ENCODE measurements at places on chromosomes 11 and 22. TPM values are rescaled to one million over a fixed set of nuclear protein-coding genes. Genes with fewer than 3 reads are reported as not detected.

DNA sequence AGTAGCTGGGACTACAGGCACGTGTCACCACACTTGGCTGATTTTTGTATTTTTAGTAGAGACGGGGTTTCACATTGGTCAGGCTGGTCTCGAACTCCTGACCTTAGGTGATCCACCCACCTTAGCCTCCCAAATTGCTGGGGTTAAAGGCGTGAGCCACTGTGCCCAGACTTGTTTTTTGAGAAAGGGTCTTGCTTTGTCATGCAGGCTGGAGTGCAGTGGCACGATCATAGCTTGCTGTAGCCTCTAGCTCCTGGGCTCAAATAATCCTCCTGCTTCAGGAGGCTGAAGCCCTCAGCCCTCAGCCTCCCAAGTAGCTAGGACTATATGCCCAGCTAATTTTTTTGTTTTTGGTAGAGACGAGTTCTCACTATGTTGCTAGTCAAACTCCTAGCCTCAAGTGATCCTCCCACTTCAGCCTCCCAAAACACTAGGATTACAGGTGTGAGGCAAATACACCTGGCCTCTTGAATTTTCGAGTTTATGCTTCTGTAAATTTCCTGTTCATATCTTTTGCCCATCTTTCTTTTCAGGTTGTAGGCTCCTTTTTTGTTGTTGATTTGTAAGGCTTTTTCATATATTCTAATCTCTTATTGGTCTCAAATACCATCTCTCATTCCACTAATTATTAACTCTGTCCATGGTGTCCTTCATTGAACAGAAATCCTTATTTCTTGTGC lies 3.4 kb upstream of the RBM4B start:
- H3K4me3 ChIP-seq, result no peak overlapping the region
- no peak for DNase-seq
- peaks cover 9% of the 10 kb centered on the region for H3K4me1 ChIP-seq
- H3K36me3 ChIP-seq, result no peaks in the 10 kb centered on the region

Gene SMTNL1
- not detected for total RNA-seq

Gene MRGPRX4
- not detected for total RNA-seq

Gene OR2AT4
- total RNA-seq, result not detected

- H3K4me1 ChIP-seq, result peaks cover 20% of the 10 kb centered on the region
- H3K27me3 ChIP-seq, result no peaks in the 10 kb centered on the region
- H3K27ac ChIP-seq, result no peak overlapping the region
- no peak overlapping the region for H3K4me3 ChIP-seq
Observed at GRCh38 chr11:114438303-114438702, 964 bp upstream of the REXO2 start.

DNA sequence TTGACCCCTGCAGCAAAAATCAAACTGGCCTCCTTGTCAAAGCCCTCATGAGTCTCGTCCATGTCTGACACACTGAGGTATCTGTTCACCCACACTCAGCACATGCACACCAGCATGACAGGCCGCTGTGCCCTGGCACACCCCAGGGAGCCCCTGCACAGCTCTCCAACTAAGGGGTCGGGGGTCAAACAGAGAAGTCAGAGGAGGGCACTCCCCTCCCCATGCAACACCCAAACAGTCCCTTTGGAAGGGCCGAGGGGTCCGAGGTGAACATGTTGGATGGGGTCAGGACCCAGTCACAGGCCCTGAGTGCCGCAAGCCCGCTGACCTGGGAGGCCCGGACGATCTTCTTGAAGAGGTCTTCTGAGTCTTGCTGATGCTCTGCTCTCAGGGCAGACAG lies 14.6 kb downstream of the SUN2 start:
- peak overlapping the region; percentile 47 for H3K27ac ChIP-seq
- H3K36me3 ChIP-seq, result peaks cover 81% of the 10 kb centered on the region
- no peak for DNase-seq
- H3K27me3 ChIP-seq, result no peaks in the 10 kb centered on the region
- peaks cover 32% of the 10 kb centered on the region for H3K4me1 ChIP-seq

GRCh38 chr11:47272706-47273105 lies 2.8 kb downstream of the MADD start:
- DNase-seq, result no peak
- H3K4me1 ChIP-seq, result peaks cover 27% of the 10 kb centered on the region
- no peak overlapping the region for H3K27ac ChIP-seq

DNA sequence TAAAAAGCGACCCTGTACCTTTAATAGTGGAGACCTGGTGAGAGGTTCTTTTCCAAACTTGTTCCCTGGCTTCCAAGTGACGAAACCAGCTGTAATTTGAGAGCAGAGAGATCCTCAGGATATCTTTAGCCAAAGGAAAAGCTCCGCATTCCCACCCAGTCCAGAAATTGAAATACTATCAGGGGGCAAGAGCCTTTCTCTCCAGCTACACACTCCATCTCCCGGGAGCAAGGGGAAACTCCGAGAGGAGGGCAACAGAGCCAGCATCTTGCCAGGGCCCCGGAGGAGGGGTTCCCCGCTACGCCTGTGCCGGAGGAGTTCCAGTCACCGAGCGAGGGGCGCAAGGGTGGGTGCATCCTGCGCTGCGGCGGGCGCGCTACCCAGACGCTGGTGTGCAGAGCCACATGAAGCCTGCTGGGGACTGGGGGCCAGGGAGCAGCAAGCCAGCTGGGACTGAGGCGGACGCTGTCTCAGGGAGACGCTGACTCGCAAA lies at the start of gene FIBIN:
FIBIN (plus strand) TSS at position 148 of the 493 bp plus-strand sequence. CDS start 415 bp downstream, outside the sequence.
- H3K4me1 ChIP-seq, result no peaks in the 10 kb centered on the region
- H3K4me3 ChIP-seq, result no peak within 1 kb of the TSS
- no peaks in the 10 kb centered on the region for H3K27me3 ChIP-seq

GRCh38 chr11:26234451-26234850 lies 97.5 kb upstream of the ANO3 start:
- H3K4me1 ChIP-seq, result no peaks in the 10 kb centered on the region
- no peak overlapping the region for H3K4me3 ChIP-seq
- no peaks in the 10 kb centered on the region for H3K27me3 ChIP-seq

- H3K27ac ChIP-seq, result no peak overlapping the region
- no peaks in the 10 kb centered on the region for H3K27me3 ChIP-seq
- H3K36me3 ChIP-seq, result no peaks in the 10 kb centered on the region
- H3K4me1 ChIP-seq, result no peaks in the 10 kb centered on the region
Observed at GRCh38 chr22:48939441-48940265, 888.0 kb downstream of the BRD1 start.

- peak; percentile 47 for DNase-seq
- H3K27me3 ChIP-seq, result no peaks in the 10 kb centered on the region
- peaks cover 17% of the 10 kb centered on the region for H3K4me1 ChIP-seq
- H3K36me3 ChIP-seq, result peaks cover 6% of the 10 kb centered on the region
- H3K4me3 ChIP-seq, result peak overlapping the region; percentile 2
- peak overlapping the region; percentile 67 for H3K27ac ChIP-seq
Observed at GRCh38 chr22:37896181-37896592, 9.9 kb upstream of the MICALL1 start.

Gene DCHS1
- 0.48 TPM for total RNA-seq

- no peaks in the 10 kb centered on the region for H3K36me3 ChIP-seq
- DNase-seq, result no peak
- no peak overlapping the region for H3K4me3 ChIP-seq
Observed at GRCh38 chr11:79273781-79274180, 167.0 kb downstream of the TENM4 start.

DNA sequence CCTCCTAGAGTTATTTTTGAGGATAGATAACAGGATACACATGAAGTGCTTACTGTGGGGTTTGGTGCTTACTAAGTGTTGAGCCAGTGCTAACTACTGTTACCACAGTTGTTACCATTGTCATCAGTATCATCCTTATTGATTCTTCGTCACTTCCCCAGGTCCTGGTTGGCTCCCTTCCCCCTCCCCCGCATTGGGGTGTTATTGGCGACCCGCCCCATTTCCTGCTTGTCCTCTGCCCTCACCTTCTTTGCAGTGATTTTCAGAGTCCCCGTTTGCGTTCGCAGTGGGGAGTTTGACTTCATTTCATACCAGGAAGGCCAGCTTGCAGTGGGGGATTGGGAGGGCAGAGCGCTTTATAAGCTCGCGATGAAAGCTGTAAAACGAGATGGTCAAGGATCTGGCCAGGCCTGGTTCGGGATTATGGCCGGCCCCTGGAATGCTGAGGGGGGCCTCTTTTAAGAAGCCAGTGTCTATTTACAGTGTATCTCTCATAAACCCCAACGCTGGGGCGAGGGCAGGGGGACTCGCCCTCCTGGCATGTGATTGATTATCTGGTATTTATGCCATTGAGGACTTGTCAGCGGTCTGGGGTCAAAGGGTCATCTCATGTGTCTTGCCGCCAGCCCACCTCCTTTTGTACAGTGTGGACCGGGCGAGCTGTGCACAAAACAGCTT lies 84.6 kb upstream of the NNMT start:
- H3K4me3 ChIP-seq, result no peak overlapping the region
- peaks cover 14% of the 10 kb centered on the region for H3K4me1 ChIP-seq
- no peaks in the 10 kb centered on the region for H3K27me3 ChIP-seq
- no peaks in the 10 kb centered on the region for H3K36me3 ChIP-seq
- DNase-seq, result no peak
- H3K27ac ChIP-seq, result no peak overlapping the region

DNA sequence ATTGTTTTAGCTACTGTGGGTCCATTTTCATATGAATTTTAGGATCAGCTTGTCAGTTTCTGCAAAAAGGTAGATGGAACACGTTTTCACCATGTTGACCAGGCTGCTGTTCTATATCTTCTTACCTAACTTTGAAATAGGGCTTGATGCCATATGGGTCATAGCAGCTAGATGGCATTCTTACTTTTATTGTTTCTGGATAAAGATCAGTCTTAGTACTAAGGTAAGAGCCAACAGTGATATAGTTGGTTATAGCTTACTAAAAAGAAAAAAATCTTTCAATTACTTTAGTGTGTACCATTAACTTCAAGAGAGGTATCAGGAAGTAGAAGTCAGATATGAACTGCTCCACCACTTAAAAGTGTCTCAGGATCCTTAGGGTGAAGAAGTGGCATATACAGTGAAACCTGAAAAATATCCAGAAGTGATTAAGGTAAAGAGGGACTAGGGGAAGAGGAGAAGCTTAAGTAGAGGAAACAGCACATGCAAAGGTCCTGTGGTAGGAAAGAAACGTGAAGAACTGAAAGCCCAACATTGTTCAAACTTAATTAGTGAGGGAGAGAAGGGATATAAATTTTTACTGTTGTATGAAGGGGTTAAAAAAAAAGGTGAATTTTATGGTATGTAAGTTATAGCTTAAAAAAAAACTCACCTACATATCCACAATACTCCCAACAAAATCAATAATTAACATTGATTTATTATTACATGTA lies 59.9 kb upstream of the B3GNT6 start:
- H3K4me3 ChIP-seq, result no peak overlapping the region
- no peaks in the 10 kb centered on the region for H3K27me3 ChIP-seq

Gene C11orf86
- not detected for total RNA-seq

- no peak overlapping the region for H3K4me3 ChIP-seq
- H3K36me3 ChIP-seq, result no peaks in the 10 kb centered on the region
- no peaks in the 10 kb centered on the region for H3K27me3 ChIP-seq
- no peaks in the 10 kb centered on the region for H3K4me1 ChIP-seq
- no peak overlapping the region for H3K27ac ChIP-seq
- no peak for DNase-seq
Observed at GRCh38 chr11:73766763-73767162, 5.9 kb upstream of the RAB6A start.

- H3K27ac ChIP-seq, result no peak overlapping the region
- no peak overlapping the region for H3K4me3 ChIP-seq
- no peaks in the 10 kb centered on the region for H3K36me3 ChIP-seq
- no peaks in the 10 kb centered on the region for H3K27me3 ChIP-seq
- no peaks in the 10 kb centered on the region for H3K4me1 ChIP-seq
Observed at GRCh38 chr11:11268119-11268518, 84.9 kb downstream of the CSNK2A3 start.

Gene CCDC73
- not detected for total RNA-seq

GRCh38 chr11:73399159-73399590 lies 23.0 kb downstream of the RELT start:
- DNase-seq, result no peak
- H3K4me3 ChIP-seq, result no peak overlapping the region
- no peaks in the 10 kb centered on the region for H3K36me3 ChIP-seq
- H3K27ac ChIP-seq, result no peak overlapping the region
- no peaks in the 10 kb centered on the region for H3K27me3 ChIP-seq

DNA sequence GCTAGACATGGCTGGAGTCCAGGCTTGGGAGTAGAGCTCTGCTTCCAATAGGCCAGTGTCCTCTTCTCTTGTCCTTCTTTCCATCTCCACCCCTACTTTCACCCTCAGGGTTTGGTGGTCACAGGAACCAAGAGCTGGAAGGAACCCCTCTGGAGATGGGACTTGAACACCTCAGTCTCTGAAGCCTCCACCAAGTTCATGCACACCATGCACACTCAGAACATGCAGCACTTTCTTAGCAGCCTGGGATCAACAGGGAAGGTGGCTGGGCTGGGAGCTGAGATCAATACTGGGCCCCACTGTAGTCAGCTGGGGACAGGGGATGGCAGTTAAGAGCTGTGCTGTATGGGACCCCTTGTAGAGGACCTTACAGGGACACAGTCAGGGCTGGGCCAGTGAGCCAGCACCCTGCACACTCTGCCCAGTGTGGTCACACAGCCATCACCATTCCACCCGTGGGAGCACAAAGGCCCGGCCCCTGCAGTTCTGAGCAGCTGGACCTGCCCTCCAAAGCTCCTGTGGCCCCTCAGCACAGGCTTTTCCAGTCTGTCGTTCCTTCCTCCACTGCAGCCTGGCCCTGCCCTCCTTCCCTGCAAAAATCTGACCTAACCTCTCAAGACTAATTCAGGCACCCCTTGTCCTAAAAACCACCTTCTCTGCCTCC lies 47.7 kb downstream of the GAB4 start:
- H3K4me1 ChIP-seq, result no peaks in the 10 kb centered on the region
- H3K4me3 ChIP-seq, result no peak overlapping the region
- no peaks in the 10 kb centered on the region for H3K27me3 ChIP-seq
- no peaks in the 10 kb centered on the region for H3K36me3 ChIP-seq

- H3K4me3 ChIP-seq, result no peak overlapping the region
- H3K36me3 ChIP-seq, result no peaks in the 10 kb centered on the region
- no peak overlapping the region for H3K27ac ChIP-seq
Observed at GRCh38 chr11:122789907-122790306, 48.4 kb upstream of the CRTAM start.

DNA sequence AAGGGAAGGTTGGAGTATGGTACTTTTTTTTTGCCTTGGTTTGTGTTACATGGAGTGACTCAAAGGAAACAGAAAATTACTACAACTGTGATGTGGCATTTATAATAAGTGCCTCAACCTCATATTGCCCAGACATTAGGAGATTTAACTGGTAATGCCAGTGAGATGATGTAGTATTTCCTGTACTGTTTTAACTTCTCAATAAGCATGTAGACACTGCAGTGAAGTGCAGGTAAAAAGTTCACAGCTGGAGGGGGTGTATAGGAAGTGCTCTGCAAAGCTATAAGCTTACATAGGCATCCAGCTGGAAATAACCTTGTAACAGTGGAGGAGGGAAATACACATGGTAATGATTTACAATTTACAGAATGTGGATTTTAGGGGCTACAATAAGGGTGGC lies 138.2 kb upstream of the MTMR2 start:
- H3K4me1 ChIP-seq, result peaks cover 21% of the 10 kb centered on the region
- peak overlapping the region; percentile 38 for H3K27ac ChIP-seq
- H3K27me3 ChIP-seq, result no peaks in the 10 kb centered on the region
- DNase-seq, result peak; percentile 35
- H3K36me3 ChIP-seq, result no peaks in the 10 kb centered on the region

GRCh38 chr11:87035976-87036583 lies 1.7 kb upstream of the TMEM135 start:
- peaks cover 11% of the 10 kb centered on the region for H3K4me1 ChIP-seq
- no peak for DNase-seq
- H3K4me3 ChIP-seq, result no peak overlapping the region
- no peaks in the 10 kb centered on the region for H3K27me3 ChIP-seq
- H3K27ac ChIP-seq, result no peak overlapping the region
